GM12891 (cell line): ENCODE measurements at places on chromosomes 7 and 10.

GRCh38 chr10:33882996-33883395, 548.5 kb upstream of the NRP1 start:
- no peak for DNase-seq

DNA sequence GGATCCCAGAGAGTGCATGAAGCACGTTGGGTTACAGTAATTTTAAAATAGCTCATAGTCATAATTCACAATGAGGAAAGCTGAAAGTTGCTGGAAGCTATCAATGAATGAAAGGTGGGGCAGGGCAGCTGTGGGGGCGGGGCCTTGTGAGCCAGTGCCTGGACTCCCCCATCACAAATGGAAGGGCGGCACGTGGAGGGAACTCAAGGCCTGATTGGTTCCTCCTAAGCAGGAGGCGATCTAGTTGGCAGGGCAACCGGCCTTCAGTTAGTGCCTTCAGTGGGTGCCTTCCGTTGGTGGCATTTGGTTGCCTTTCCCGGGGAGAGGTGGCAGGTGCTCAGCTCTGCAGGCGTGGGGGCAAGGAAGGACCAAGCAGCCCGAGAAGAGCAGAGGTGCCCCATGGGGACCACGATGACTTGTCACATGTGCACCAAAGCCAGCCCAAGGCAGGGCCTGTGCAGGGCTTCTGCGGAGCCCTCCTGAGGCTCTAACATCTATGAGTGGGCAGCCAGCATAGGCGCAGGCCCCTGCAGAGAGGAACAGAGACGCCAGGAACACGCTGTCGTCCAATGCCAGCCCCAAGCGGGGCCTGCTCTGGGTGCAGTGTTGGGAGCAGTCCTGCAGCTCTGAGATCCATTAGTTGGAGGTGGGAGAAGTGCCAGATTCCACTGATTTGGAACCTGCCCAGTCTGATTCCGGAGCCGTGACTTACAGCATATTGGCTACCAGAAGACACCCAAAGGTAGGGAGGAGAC, 59.8 kb upstream of the PDSS1 start:
- DNase-seq = no peak

DNA sequence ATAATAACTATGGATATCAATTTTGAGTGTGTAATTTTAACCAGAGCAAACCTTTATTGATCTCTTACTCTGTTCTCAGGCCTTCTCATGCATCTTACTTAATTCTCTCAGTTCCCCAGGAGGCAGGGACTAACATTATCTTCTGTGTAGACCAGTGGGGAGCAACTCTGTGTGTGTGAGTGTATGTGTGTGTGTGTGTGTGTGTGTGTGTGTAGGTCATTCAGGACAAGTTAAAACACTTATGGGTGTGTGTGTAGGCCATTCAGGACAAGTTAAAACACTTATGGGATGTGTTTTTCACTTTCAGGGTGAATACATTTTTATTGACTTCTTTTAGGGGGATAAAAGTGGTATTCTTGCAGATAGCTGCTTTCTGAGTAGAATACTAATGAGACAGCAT, 145.0 kb downstream of the ADAM12 start:
- no peak for DNase-seq

GRCh38 chr7:146414373-146414772, 297.8 kb downstream of the CNTNAP2 start:
- no peak for DNase-seq

DNA sequence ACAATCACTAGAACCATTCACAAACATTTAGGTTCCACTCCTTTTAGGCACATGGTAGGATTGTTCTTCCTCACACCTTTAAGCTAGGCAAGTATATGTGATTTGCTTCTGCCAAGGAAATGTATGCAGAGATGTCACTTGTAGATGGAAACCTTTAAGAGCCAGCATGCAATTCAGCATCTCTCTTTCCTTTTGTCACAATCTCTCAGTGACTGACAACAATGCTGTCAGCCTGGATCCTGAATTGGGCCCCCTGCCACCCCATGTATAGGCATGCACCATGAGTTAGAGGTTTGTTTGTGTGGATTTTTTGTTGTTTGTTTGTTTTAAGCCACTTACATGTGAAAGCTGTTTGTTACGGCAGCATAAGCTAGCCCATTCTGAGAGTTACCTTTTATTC, 169.6 kb upstream of the PDE1C start:
- no peak for DNase-seq

DNA sequence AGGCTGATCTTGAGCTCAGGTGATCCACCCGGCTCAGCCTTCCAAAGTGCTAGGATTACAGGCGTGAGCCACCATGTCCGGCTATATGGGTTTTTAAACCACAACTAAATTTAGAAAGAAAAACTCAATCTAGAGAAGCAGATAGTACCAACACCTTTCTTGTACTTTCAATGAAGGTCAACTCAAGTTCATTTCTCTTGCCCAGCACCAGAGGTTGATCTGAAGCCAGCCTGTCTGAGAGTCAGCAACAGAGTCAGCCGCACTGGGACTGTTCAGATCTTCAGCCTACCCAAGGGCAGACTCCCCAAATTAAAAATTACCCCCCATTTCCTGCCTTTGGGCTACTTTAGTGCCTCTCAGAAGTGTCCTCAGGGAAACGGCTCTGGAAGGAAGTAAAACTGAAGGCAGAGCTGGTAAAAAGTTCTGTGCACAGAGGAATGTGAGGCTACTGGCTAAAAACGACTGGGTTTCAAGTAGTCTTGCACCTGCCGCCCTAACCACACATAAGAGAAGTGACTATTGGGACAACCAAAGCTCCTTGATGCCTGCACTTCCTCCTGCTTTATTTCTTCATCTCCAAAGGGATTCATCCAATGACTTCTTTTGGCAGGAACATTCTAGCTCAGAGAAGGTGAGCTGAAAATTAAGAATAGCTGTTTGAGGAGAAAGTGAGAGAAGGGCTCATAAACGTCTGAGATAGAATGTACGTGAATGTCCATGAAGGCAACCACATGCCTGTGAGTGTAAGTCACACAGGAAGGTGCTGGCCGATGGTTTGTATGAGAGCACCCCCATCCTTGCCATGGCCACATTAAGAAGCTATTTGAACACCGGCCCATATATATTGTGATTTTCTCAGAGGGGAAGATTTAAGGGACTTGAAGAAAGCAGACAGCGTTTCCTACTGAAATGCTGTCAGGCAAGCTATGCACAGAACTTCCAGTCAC, 142.4 kb upstream of the PRR15 start:
- no peak for DNase-seq

DNA sequence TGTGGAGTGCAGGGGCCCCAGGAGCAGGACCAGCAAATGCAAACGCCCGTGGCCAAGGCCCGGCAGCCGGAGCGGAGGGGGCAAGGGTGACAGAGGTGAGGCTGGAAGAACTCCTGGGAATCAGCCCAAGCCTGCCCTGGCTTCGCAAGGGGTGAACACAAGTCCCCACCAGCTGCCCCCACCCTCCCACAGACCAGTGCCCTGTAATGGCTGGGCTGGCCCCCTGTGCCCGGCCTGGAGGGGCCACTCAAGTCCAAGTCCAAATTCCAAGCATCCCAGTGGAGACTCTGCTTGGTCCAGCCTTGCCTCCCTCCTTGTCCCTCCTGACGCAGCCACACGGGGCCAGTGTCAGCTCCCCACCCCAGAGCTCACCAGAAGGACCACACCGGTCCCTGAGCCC, 28.0 kb downstream of the MICALL2 start:
- no peak for DNase-seq

GRCh38 chr7:107166736-107167426, 1.9 kb upstream of the HBP1 start:
- no peak for DNase-seq

GRCh38 chr10:91683975-91684374, 51.1 kb upstream of the PPP1R3C start:
- no peak for DNase-seq

- no peak for DNase-seq
Measured at GRCh38 chr7:44583146-44583865, 1.3 kb upstream of the TMED4 start.

DNA sequence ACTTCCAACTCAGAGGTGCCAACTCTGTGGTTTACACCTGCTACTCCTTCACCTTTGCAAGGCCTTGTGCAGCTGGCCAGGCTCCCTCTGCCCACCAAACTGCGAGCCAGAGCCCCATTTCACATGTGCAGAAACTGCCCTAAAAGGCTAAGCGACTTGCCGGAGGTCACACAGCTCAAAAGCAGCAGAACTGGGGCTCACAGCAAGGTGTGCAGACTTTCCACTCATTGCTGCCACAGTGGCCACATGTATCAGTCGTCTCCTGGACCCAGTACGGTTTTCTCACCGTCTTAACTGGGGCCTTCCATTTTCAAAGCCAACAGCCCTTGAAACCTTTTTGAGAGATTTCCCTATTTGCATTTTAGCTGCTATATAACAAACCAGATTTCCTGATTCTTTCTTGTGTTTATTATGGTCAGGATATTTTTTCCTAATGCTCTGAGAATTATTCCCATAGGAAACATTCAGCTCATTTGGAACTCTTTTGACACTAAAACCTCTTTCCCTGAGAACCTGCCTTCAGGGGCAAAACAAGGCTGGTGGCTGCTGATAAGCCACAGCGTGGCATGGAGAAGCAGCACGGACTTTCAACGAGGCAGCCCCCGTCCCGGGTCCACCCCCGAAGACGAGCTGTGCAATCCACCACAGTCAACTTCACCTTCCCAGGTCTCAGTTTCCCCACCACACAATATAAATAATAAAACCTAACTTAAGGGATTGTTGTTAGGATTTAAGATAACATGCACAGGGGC, 29.9 kb downstream of the SORBS1 start:
- DNase-seq = no peak

DNA sequence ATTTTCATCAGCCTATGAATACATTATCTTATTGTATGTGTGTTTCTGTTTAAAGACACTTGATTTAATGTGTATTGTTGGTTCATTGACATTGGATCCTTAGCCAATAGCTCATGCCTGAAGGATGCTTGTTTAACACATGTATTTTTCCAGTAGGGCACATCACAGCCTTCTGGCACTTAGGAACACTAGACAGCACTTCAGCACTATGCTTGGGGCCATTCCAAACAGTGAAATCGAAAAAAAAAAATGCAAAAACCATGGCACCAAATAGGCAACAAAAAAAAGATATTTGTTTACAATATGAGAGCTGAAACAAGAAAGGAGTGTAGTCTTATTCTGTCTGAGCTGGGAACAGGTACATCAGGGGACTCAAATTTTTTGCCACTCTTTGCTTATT, 262.8 kb downstream of the SLC25A13 start:
- no peak for DNase-seq

DNA sequence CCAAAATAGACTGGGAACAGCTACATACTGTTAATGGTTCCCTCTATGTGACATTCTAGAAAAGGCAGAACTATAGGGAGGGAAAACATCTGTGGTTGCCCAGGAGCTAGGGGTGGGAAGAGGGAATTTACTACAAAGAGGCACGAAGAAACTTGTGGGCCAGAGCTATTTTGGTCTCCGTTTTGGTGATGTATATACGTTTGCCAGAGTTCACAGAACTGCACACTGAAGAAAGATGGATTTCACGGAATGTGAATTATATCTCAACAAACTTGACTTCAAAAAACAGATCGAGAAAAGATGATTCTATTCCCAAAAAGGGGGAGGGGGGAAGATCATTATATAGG, 386 bp upstream of the AS3MT start:
- no peak for DNase-seq

DNA sequence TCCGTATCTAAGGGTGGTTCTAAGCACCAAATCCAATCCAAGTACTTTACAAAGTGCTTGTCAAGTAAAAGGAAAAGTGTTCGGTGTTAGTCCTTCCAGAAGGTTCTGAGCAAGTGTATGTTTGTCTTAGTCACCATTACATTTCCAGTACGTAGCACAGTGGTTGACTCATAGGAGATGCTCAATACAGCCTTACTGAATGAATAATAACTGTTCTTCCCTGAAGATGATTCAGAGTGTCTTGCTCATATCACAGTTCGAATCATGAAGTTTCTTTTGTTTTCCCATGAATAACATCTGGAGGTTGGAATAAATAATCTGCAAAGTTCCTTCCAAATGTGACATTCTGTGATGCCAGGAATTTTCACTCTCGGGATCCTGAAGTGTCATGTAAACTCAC, 53.4 kb downstream of the WNT2 start:
- no peak for DNase-seq

- DNase-seq = no peak
Measured at GRCh38 chr10:32882076-32882475, 76.0 kb downstream of the ITGB1 start.

DNA sequence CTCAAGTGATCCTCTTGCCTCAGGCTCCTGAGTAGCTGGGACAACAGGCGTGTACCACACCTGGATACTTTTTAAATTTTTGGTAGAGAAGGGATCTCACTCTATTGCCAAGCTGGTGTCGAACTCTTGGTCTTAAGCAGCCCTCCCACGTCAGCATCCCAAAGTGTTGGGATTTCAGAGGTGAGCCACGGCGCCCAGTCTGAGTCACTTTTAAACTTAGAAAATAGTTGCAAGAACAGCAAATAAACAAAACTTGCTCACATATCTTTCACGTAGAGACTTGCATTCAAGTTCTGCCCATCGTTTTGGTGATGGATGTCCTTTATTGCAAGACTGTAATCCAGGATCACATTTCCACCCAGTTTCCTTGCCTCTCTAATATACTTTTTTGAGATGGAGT, 16.6 kb downstream of the GTF2I start:
- DNase-seq = no peak

DNA sequence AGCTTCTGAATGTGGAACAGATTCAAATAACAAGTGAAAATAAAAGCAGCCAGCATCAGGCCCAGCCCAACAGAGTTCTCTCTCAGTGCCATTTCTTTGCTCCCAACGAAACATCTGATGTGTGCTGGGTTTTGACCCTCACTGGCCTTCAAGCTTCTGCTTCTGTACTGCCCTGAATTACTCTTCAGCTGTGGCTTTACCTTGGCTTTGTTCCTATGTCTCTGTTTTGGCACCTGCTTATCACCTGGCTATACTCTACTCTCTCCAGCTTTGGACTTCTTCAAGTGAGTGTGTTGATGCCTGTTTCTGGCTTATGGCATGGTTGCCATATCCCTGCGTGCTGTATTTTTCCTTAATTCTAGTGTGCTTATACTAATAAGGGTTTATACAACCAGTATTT, 768.3 kb downstream of the SORCS1 start:
- no peak for DNase-seq

GRCh38 chr10:94214481-94214893, 148.3 kb downstream of the NOC3L start:
- no peak for DNase-seq

DNA sequence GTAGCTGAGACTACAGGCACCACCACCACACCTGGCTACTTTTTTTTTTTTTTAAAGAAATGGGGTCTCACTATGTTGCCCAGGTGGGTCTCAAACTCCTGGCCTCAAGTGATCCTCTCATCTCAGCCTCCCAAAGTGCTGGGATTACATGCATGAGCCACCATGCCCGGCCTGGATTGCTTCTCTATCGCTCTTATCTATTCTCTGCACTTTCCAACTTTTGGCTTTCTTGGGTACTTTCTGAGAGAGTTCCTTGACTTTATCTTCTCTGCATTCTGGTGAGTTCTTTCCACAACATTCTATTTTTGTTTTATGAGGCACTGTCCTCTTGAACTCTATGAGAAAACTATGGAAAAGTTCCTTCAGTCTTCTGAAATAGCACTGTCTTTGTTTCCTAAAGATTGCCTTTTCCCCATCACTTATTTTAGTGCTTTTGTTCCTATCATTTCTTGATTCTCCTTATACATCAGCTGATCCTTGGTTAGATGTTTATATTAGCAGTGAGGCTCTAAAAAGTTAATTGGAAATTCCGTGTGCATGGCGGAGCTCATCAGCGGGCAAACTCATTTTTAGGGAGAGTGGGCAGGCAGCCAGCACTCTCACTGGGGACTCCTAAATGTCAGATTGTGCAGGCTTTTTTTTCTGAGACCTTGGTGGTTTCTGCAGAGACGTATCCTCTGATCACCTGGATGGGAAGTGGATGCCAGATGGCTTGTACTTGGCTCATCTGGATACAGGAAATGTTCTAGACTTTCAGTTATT, 43.9 kb downstream of the HIP1 start:
- DNase-seq = no peak

GRCh38 chr10:91493313-91493712, 83.2 kb downstream of the HECTD2 start:
- DNase-seq = no peak
